ENCODE measurements at places on chromosomes 5 and 9. TPM values are rescaled to one million over a fixed set of nuclear protein-coding genes. Genes with fewer than 3 reads are reported as not detected.

Gene PITX1
- not detected for total RNA-seq

Gene TUSC1
- total RNA-seq: 7.6 TPM

Gene PPIC
- total RNA-seq: 66.2 TPM

Gene SH3RF2
- not detected for total RNA-seq

Gene ARHGEF39
- 1.0 TPM for total RNA-seq

Gene MRPL36
- total RNA-seq: 41.7 TPM

Gene SPAAR
- 2.8 TPM for total RNA-seq

Gene DMRT3
- total RNA-seq: not detected

GRCh38 chr5:169910393-169910792 is 69.9 kb downstream of the INSYN2B start:
- no peak for DNase-seq

GRCh38 chr5:77643654-77644370 is 5.3 kb upstream of the OTP start:
- DNase-seq: no peak

DNA sequence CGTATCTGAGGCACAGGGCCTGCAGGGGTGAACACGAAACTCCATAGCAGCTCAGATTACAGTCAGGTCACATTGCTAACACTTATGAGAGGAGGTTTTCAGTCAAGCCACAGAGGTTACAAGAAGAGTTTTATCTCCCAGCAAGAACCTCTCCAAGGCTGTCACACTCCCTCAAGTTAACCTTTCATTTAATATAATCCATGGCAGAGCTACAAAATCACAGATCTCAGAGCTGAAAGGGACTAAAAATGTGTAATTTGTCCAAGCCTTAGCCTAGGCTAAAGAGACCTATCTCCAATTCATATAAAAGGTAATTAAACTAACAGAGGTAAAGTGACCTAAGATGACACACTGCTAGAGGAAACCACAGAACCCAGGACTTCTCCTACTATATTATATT is 57.2 kb downstream of the MLANA start:
- no peak for DNase-seq

DNA sequence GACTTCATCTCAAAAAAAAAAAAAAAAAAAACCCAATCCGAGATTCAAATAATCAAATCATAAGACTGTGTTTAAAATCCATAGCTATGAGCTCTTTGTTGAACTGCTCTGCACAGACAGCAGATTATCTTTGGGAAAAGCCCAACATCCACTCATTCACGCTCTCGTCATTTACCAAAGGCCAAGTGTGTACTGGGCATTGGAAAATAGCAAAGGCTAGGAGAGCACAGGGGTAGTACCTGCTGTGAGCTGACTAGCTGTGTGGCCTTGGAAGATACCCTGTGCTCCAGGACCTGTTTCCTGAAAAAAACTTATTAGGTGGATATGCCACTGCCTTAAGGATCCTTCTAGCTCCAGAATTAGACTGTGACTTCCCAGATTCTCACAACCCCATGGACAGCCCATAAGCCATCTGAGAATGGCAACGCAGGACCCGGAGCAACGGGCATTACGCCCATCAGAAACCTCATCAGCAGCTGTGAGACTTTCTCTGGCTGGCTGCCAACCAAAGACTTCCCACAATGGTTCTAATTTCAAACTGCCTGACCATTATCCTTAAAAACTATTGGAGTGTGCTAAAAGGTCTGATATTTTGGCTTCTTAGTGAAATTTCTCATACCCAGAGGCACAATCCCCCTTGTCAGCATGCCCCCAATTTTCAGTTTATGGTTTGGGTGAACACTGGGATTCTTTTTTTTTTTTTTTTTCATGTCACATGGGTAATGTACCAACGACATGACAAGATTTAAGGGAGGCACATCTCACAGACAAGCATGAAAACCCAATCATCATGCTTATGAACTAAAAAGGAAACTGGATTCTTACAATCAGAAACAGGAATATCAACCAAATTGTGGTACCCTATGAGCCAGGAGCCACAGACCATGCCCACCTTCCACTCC is 16.8 kb downstream of the SERINC5 start:
- DNase-seq: peak; percentile 36

DNA sequence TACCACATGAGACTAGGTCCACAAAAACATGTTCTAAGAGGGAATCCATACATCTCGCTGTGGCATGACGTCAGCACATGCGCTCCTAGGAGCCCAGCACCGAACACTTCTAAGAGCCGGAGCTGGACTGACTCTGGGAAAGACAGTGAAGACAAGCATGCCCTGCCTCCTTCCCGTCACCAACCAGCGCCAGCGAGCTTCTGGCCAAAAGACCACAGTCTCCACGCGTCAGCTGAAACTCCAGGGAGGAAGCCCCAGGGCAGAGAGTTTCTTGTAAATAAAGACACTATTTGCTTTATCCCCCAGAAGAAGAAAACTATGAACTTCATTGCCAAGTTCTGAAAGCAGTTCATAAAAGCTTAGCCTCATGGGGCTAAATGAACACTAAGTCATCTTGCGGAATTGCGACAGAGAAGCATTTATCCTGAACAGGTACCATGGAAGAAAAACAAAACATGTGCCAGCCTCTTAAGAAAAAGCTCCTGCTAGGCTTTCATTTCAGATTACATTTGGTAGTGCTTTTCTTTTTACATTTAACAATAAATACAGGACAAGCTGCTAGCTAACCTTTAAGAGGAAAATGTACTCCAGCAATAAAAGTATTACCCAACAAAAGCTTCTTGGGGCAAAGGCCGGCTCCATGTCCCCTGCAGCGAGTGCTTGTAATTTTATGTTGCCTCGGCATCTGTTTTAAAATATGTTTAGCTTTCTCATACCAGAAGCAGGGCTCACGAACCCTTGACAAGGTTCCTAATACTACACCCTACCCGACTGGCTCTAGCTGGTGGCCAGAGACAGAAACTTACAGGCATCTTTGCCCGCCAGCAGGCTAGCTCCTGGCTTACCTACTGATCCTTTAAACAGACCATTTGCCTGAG is 96.5 kb downstream of the PRRT1B start:
- DNase-seq: no peak

DNA sequence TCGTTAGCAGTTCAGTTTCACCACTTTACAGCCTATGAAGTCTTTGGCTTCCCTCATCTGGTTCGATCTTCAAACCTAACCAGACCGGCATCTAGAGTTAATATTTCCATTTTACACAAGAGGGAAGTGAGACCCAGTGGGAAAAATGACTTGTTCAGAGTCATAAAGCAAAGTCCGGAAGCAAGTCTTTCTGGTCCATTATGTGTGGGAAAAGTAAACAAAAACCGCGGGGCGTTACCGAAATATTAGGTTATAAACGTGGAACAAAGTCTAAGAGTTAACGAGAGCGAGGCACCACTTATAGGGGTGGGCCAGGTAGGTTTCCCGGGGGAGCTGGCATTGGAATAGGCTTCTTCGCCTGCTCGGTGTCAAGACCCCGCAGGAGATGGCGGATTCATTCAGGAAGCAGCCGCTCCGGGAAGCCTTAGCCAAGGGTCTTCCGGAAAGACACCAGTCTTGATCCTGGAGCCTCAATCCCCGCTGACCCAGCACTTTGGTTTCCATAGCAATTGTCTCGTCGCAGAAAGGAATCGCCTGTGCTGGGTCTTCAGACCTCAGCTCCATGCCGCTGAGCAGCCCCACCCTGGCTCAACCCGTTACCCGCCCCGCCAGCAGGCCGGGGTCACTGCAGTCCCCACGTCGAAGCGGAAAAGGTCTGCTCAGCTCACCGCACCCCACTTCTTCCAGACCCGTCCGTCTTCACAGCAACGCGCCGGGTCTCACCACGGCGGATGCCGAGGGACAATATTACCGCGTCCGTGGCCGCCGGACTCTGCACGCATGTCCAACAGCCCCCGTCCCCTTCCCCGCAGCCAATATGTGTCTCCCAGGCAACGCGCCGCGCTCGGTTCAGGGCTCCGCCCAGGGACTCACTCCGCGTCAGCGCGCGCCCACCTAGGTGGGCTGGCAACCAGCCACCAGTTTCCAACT is at the start of gene C5orf52:
Gene C5orf52 (plus strand): TSS at position 872 of the 930 bp plus-strand sequence. CDS start 82 bp downstream, outside the sequence.
- peak; percentile 53 for DNase-seq

DNA sequence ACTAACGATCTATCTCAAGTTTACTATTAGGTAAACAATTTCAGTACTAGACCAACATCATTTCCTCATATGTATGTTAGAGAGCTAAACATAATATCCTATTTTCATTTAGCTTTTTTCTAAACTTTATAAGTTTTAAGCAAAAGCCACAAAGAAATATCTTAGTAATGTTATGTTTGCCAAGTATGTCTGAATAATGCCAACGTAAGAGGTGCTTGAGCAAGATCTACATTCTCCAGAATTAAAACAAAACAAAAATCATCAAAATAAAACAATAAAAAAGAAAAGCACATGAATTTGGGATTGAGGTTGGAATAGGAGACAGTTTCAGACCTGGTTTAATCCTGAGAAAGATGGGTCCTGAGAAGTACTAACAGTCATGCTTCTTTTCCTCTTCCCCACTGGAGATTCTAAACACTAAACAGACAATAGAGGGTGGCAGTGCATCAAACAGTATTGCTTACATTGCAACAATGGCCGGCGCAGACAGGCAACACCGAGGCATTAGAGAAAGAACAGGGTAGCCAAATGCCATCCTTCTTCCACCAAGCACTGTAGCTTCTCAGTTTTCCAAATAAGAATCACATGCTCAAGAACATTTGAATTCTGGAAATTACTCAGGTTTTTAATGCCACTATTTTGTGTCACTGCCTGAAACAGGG is 33.6 kb downstream of the CSNK1A1 start:
- no peak for DNase-seq

- no peak for DNase-seq
Observed at GRCh38 chr5:96922499-96923244, 13.2 kb upstream of the LNPEP start.

GRCh38 chr5:16883806-16884205 is 52.3 kb downstream of the MYO10 start:
- no peak for DNase-seq

- no peak for DNase-seq
Observed at GRCh38 chr5:30156156-30156555, 1037.3 kb upstream of the CDH6 start.

DNA sequence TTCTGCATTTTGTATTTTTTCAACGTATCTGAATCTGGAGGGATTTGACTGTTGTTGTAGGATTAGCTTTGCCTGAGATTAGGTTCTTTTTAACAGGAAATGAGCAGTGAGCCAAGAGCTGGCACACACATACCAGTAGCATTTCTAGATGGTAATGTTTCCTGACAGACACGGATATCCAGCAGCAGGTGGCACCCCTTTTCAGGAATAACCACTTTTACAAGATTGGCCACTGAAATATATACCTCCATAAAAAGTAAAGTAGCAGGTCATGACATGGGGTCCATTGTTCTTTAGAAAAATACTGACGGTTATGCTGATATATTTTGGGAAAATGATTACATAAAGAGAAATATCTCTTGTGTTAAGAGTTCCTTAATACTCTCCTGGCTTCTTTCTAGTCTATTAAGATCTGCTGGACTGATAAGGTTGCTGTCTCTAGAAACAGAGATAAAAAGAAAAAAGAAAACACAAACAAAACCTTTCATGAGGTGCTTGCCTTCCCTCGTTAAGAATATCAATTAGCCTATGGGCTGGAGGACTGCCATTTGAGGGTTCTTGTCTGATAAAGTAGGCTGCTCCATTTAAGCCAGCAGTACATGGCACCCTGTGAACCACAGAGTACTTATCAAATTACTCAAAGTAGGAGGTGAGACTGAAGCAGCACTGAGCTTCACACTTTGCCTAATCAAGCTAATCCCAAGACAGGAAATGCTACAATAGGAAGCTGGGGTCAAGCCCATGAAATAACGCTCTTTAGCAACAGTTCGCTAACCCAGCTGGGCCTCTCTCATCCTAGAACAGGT is 101.6 kb upstream of the PCA3 start:
- no peak for DNase-seq

DNA sequence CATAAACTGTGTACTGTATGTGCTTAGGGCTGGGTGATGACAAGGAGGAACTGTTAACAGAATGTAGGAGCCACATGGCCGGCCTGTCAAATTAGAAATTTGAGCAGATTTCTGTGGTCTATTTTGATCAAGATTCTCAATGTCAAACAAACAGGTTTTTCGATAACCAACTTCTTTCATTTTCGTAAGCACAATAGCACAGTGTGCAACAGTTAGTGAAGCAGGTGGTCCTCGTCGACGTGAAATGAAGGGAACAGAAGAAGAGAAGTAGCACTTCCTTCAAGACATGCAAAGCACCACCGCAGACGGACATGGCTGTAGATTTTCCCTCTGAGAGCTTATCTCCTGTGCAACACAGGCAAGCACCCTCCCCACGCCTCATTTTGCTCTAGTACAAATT is 252.1 kb downstream of the CRB2 start:
- DNase-seq: no peak

GRCh38 chr5:37506241-37506640 is 127.1 kb downstream of the WDR70 start:
- no peak for DNase-seq

- no peak for DNase-seq
Observed at GRCh38 chr9:124198331-124198730, 59.4 kb upstream of the NEK6 start.

- no peak for DNase-seq
Observed at GRCh38 chr5:177588413-177588909, 3.5 kb upstream of the TMED9 start.
